ENCODE measurements at places on chromosomes 1 and 21.

DNA sequence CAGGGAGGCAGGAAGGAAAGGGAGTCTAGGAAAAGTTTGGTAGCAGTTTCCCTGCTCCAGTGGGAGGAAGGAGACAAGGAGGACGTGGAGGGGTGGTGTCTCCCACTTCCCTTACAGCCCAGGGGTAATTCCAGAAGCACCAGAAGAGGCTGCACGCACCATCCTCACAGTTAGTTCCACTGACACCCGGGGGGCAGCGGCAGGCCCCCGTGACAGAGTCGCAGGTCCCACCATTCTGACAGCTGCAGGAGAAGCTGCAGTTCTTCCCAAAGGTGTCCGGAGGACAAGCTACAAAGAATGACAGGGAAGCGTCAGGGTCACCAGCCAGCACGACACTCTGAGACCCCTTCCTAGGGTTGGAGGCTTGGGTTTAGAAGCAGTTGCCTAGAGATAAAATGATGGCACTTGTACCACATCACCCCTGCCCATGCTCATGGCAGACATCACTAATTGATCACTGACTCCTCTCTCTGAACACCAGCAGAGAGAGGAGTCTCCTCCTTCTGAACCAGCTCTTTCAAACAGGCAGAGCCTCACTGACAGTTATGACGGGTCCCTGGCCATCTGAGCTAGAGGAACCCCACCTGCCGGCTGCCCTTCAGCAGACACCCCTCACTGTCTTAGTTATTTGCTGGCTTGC lies 53.3 kb downstream of the ARHGEF16 start:
- DNase-seq: no peak

- DNase-seq: no peak
These were observed 388.5 kb downstream of the PLPP3 start for GRCh38 chr1:56190806-56191365.

DNA sequence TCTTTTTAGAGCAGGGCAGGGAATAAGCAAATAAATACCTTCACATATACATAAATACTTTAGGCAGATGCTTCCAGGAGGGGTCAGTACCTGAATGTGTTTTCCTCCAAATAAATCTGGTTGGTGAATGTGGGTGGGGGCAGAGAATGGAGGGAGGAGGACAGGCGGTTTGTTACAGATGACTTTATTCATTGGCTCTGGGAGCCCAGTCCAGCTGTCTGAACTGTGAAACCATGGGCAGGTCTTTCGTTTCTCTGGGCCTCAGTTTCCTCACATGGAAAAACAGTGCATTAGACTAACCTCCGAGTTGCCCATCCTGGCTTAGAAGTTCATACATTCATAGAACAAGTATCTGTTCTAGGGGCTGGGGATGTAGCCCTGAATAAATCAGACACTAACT lies 124.6 kb downstream of the IER5 start:
- no peak for DNase-seq

DNA sequence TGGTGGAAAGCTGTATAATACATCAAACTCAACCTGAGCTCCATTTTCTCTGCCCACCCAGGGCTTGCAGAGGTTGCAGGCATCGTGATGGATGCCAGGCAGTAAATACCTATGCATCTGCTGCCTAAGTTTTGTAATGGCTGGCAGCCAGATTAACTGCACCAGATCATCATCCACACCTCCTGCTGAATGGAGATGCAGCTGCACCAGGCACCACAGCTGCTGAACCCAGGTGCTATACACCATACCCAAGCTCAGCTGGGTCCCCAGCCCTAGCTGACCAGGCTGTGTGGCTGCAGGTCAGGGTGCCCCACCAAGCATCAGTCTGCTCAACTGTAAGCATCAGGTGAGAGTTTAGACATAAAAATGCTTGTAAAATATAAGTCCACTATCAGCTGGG lies 6.7 kb upstream of the SNAPIN start:
- DNase-seq: no peak

DNA sequence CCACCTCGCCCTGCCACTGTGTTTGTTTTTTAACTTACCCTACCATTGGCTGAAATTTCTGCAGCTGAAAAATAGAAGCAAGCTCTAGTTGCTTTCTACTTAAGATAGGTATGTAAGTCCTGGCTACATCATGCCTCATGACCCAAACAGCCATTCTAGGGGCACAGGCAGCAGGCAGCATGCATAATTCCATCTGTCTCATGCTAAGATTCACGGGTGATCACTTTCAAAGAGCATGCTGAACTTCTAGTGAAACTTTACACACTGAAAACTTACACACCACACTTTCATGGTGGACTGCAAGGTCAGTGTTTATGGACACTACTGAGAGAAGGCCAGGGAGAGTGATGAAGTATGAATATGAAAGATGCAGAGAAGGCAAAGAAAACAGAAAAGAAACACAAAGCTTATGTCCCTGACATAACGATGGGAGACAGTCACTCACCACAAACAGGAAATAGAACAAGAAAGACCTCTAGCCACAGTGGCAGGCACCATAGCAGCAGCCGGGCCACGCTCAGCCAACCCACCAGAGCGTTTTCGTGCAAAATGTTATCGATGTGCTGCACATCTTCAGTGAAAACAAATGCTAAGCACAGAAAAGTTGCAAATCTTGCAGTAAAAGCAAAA lies 102.3 kb upstream of the TIAM1 start:
- peak; percentile 20 for DNase-seq

- no peak for DNase-seq
These were observed 282.9 kb downstream of the SEC16B start for GRCh38 chr1:177686933-177687332.

DNA sequence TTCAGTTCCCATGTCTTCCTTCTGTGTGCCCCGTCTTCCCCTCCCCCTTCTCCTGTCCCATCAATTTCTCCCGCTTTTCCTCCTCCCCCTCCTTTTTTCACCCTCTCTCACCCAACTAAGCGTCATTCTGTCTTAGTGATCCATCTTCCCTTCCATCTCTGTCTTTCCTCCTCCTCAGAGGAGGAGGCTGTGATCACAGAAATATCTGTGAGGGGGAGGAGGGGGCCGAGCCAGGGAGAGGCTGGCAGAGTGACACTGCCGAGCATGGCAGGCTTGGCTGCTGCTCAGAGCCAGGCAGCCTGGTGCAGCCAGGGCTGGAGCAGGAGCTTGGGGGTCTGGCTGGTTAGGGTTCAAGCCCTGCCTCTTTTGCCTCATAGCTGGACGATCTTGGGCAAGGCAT lies 7.6 kb downstream of the HTR6 start:
- no peak for DNase-seq

DNA sequence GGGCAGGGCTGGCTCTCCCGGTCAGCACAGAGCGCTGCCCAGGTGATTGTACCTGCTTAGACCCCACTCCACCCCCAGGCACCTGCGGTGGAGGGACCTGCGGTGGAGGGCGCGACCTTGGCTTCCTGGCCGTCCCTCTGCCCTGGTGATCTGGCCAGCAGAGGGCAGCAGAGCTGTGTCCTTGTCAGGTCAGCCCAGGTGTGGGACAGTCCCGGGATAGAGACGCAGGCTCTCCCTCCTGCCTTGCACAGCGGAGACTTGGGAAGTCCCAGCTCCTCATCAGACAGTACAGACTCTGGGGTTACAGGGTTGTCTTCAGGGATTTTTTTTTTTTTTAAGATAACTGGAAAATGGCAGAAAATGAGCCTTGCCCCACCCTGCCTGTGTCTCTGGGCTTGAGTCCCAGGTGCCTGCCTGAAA lies 10.0 kb downstream of the SLX9 start:
- peak; percentile 83 for DNase-seq

GRCh38 chr1:231039161-231040018 lies 664 bp downstream of the FAM89A start:
- DNase-seq: peak; percentile 14

GRCh38 chr1:92951141-92951582 lies 10.1 kb downstream of the DIPK1A start:
- peak; percentile 45 for DNase-seq

- no peak for DNase-seq
These were observed 24.4 kb upstream of the PTPRF start for GRCh38 chr1:43506233-43506632.

DNA sequence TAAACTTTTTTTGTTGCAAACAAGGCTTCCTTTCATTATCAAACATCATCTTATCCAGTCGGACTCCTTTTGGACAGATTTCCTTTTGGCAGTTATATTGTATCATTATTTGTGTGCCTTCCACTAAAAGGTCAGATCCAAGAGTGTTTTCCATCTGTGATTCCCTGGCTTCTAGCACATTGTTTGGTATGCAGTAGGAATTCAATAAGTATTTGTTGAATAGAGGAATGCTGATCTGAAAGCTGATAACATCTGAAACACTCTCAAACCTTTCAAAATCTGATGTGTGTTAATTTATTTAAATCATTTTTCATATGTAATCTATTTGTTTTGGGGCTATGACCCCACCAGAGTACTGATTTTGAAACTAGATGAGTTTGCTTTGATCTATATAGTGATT lies 39.0 kb downstream of the NDC1 start:
- no peak for DNase-seq

DNA sequence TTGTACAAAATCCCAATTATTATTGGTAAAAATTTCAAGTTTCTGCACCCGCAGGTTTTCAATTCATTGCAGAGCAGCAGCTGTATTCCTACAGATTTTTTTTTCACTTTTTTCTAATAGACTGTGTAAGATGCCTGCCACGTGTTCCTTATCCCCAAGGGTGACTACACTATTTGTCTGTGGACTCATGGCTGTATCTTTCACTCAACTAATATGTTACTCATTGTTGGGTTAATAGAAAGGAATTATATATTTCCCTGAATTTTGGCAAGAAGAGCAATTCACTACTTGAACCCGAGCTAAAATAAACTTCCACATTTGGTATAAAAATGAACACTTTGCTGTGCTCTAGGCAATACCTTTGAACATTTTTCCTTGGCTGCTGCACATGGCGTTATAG lies 158.7 kb downstream of the NCAM2 start:
- DNase-seq: no peak

- no peak for DNase-seq
These were observed at the start of gene SDC3 for GRCh38 chr1:30908696-30909364. Gene SDC3 (minus strand): TSS chr1:30908758. CDS start chr1:30908586, 172 bp downstream.

- DNase-seq: no peak
These were observed 34.7 kb downstream of the LRRC3 start for GRCh38 chr21:44489962-44490361.

GRCh38 chr1:40341491-40342380 lies 24.6 kb upstream of the COL9A2 start:
- no peak for DNase-seq

GRCh38 chr1:179142889-179143299 lies 61.0 kb downstream of the TOR3A start:
- DNase-seq: no peak

DNA sequence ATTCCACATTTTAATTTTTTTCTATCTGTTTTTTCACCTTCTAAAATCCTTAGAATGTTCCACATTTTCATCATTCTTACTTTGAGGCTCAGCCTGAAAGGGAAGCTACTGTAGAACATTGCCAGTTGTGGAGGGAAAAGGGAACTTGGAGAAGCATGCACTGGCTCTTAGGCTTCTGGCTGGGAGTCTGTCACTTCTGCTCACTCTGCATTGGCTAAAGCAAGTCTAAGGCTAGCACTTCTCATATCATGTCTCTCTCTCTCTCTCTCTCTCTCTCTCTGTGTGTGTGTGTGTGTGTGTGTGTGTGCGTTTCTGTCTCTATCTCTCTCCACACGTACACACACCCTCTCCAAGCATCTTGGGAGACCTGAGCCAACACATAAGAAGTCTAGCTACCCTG lies 49.6 kb upstream of the ADAR start:
- no peak for DNase-seq

GRCh38 chr1:61109158-61109557 lies 26.8 kb downstream of the NFIA start:
- no peak for DNase-seq

DNA sequence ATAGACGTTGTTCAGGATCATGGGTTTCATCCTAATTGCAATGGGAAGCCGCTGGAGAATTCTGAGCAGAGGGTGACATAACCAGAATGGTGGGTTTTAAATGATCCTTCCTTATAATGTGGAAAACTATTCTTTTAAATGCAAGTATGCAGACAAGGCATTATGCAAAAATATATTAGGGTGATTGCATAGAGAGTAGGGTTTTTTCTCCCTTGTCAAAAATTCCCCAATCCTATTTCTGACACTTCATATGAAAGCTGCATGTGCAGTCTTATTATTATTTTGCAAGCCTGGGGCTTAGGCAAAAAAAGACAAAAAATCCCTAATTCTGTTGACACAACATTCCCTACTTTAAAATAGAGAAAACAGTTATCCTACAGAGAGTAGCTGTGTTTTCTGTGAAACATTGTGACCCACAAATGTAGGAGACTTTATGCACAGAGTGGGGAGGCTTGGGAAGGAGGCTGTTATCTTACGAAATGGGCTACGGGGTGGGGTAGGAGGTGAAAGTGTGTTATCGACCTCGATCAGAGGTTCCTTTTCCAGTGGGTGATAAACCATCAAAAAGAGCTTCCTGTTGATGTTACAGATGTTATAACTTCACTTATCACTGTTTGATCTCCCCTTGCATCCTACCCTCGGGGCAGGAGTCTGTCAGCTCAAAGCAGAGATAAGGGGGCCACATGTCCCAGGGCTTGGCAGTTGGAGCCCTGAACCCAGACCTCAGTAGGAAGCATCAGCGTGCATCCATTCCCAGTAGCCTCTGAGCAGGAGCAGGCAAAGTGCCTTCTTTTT lies 27.2 kb downstream of the RHEX start:
- DNase-seq: no peak

- no peak for DNase-seq
These were observed 72.4 kb downstream of the ITPKB start for GRCh38 chr1:226666692-226667091.

DNA sequence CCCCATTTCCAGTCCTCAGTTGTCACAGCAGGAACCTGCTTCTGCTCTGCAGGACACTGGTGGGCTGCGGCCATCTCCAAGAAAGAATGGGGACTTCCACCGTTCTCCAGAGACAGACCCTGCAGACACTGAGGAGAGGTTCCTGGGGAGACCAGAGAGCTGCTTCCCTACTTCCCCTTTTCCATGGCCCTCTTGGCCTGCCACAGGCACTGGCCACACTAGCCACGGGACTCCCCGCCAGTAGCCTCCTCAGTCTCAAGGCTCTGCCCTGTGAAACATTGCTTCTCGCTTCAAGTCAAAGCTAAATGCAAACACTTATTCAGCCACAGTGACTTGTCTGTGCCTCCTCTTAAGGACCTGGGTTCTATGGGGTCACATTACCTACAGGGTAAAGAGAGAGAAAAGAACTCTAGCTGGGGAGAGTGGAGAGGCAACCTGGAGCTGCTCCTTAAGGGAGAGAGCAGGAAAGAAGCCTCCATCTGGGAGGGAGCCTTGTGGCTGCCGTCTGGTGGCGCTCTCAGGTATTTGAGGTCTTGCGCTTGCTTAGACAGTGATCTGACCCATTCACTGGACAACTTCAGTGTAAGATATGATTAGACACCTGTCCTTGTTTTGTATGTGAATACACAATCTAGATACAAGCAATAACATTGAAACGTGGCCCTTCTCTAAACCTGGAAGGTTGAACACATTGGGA lies 5.4 kb upstream of the SLAMF8 start:
- no peak for DNase-seq

GRCh38 chr1:212979340-212980122 lies 29.2 kb downstream of the VASH2 start:
- no peak for DNase-seq

DNA sequence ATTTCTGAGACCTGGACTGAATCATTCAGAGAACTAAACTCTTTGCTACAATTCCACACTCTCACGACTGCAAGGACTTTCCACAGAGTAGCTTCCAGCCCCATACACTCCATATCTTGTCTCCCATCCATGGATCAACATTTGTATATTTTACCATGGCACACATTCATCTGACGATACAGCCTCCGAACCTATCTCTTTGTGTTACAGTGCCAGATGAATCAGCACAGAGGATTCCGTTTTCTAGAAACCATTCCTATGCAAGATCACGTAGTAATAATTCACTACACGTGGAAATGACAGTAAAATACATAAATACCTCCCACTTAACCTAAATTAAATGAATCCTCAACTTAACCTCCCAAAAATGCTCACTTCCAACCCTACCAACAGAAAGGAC lies 110.0 kb upstream of the PRDX6 start:
- DNase-seq: no peak

Data from CD4-positive, alpha-beta T cell treated with Interleukin-1 beta for 1 hour (primary cell).